Mesothelial cell of epicardium (in vitro differentiated cells): ENCODE measurements at places on chromosomes 5 and 9.

DNA sequence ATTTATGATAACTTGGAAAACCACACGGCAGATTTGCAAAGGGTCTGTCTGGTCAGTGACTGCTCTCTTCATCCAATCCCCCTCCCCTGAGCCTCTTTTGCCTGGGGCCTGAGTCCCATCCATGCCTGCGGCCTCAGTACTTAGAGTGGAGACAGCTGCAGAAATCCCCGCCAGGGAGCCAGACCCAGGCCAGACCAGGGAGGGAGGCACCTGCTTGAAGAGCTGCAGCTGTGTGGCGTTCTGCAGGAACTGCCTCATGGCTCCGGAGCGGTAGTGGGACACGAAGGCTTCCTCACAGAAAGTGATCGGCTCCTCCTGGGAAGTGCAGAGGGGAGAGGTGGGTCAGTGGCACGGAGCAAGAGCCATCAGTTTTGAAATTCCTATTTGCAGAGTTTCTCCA is 101.6 kb downstream of the CRB2 start:
- no peak for DNase-seq

- no peak for DNase-seq
Observed at GRCh38 chr9:69397384-69398214, 72.6 kb downstream of the ENTREP1 start.

DNA sequence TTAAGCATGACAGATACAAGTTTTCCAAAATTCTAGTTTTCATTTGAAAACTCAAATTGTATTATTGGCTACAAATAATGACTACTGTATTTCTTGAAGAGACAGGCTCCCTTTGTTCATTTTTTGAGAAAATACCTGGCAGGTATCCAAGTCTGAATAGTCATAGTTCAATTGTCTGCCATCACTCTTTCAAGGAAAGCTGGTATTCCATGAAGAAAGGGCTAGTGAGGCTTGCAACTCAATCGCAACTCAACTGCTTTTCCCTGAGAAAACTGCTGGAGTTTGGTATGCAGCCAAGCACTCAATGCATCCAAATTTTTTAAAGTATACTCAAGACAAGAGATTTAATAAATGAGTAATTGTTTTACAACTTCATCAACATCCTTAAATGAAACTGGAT is 61.4 kb upstream of the TRIO start:
- DNase-seq = no peak

GRCh38 chr5:177338251-177339106 is 13.0 kb downstream of the LMAN2 start:
- no peak for DNase-seq

DNA sequence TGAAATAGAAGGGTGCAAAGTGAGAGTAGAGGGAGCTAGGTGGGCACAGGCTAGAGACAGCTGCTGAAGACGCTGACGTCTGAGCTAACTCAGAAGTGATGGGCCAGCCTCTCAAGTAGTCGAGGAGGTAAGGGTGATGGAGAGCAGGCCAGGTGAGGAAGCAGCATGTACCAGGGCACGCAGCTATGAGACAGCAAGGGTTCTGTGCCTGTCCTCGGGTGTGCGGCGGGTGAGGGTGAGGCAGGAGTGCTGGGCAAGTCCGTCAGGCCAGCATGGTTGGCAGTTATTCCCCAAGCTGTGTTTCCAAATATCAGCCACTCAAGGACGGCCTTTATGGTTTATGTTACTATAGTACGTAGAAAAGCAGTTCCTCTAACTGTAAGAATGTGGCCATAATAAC is 6.2 kb downstream of the RMND5B start:
- DNase-seq = no peak

DNA sequence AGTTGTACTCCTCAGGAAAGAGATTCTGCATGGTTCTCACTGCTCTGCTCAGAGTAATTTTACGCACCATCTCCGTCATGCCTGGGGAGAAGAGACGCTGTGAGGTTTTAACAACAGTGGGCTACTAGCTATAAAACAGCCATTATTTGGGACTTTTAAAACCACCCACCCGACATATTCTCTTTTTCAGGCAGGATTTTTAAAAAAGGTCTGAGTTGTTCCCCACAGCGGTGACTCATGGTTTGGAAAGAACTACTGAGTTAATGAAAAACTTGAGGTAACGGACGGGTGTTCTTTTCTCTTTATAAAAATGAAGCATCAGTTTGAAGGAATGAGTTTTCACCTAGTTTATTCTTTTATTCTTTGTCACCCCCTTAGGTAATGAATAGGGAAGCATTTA is 61.3 kb downstream of the TTLL11 start:
- no peak for DNase-seq
